ENCODE measurements at places on chromosomes 5 and 9. TPM values are rescaled to one million over a fixed set of nuclear protein-coding genes. Genes with fewer than 3 reads are reported as not detected.

The MYORG gene
- total RNA-seq, result 24.5 TPM

The KDM4C gene
- total RNA-seq, result 16.5 TPM

The CKMT2 gene
- total RNA-seq, result 4.3 TPM

The OR1Q1 gene
- total RNA-seq, result not detected
